KBM-7 (cell line): ENCODE measurements at places on chromosomes 7 and 10.
A peak's percentile ranks its signal among the peaks of the same experiment; 100 is the strongest.

DNA sequence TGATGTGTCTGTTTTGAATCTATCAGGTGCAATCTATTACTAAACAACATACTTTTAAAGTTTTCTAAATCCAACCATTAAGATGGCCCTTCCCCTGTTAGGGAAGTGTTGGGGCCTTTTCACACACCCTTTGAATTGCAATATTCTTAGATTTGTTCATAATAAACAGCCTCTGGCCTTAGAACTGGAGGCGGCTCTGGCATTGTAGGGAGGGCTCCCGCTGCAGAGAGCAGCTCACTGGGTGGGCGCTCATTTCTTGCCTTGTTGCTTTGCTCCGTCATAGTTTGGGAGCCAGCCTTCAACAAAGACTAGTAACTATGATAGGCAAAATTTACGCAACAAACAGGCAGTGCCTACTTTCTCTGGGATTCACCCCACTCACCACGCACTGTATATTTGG, 4.2 kb upstream of the HOXA10 start:
- no peak for DNase-seq

- DNase-seq = no peak
Observed at GRCh38 chr7:95952851-95953250, 180.5 kb downstream of the DYNC1I1 start.

DNA sequence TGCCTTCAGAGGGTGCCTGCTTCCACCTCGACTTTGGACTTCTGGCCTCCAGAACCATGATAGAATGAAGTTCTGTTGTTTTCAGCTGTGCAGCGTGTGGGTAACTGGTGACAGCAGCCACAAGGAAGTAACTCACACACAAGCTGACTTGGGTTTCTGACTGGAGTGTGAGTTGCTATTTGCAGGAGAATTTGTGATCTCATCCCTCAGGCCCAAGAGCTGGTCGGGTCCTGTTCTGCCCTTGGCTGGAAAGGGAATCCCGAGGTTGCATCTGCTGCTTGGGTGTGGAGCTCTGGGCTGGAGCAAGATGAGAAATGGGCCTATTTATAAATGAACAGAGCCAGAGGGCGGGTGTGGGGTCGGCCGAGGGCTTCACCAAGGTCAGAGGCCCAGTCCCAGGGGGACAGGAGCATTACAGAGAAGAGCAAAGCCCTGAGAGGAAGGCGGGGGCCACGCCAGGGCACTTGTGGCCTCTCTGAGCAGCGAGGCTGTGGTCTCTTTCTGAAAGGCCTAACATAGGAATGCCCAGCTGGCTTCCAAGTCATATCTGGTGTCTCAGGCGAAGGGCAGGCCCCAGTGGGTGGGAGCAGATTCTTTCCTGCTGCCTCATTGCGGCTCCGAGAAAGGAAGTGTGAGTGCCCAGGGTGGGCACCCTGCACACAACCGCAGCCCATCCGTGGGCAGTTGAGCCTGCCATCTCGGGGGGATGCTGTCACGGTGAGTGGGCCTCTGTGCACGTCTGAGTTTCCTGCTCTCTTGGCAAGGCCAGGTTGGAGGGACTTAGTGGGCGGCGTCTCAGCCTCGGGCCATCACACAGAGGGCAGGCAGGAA, 26.5 kb upstream of the C10orf71 start:
- DNase-seq = no peak

DNA sequence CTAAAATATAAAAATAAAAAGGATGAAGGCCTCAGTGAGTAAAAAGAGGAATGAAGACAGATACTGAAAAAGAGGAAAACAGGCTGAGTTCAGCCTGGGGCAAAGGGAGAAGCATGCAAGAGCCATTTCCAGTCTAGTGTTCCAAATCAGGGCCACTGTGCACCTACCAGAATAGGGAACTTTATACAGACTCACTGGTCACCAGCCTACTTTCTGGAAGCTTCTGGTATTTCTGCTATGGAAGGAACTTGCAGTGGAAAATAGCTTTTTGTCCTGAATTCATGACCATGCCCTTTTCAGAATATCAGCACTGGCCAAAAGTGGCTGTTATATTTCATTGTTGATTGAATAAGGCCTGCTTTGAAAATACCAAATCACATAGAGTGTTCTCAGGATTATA, 28.8 kb downstream of the ABRAXAS2 start:
- no peak for DNase-seq

DNA sequence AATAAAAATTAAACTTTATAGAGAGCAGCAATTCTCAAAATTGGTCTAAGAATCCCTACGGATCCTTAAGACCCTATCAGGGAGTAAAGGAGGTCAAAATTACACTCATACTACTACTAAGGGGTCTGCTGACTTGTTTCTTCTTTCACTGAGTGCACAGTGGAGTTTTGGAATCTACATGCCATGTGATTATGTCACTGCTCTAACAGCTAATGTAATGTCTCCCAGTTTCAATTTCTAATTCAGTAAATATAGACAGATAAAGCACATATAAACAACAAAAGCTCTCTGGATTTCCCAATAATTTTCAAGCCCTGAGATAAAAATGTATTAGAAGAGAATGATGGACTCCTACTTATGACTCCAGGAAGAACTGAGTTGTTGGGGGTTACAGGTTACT, 74.6 kb downstream of the WAPL start:
- DNase-seq = no peak

GRCh38 chr7:98565103-98565502, 52.0 kb upstream of the NPTX2 start:
- DNase-seq = no peak

DNA sequence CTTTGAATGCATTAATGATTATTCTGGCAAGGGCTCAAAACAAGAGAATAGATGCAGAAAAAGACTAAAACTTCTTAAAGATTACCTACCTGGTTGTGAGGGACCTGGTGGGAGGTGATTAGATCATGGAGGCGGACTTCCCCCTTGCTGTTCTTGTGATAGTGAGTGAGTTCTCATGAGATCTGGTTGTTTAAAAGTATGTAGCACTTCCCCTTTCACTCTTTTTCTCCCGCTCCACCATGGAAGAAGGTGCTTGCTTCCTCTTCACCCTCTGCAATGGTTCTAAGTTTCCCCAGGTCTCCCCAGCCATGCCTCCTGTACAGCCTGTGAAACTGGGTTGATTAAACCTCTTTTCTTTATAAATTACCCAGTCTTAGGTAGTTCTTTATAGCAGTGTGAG, 226.6 kb downstream of the ARHGAP12 start:
- peak; percentile 82 for DNase-seq

GRCh38 chr7:14850039-14850438, 52.5 kb downstream of the DGKB start:
- DNase-seq = peak; percentile 2

DNA sequence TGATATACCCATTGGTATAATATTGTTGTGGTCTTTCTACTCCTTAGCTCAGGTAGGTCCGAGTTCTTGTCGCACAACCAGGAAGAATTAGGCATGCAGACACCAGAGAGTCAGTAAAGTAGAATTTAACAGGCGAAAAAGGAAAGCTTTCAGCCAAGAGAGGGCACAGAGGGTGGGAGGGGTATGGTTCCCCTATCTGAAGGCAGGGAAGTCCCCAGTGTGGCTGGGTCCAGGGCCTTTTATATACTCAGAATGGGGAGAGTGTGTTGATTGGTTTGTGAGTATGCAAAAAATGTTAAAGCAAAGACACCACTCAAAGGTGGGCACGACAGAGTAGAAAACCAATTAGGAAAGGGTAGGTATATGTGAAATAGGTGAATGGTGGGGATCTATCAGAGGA, 53.9 kb downstream of the IMMP2L start:
- DNase-seq = no peak

DNA sequence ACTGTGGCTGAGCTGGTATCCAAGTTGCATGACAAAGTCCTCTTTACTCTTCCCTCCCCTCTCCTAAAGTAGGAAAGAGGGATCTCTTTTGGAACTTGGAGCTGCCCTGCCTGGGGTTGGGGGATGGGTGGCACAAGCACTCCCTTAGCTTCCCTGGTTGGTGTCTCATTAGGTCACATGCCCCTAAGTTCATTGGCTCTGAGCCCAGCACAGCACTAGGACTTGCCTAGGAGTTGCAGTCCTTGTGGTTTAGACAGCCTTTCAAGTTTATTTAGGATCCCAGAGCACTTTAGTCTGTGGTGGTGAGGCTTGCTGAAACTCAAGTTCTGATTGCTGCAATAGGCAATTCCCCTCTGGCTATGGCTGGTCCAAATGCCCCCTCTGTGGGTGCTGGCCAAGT, 281.4 kb downstream of the NXPH1 start:
- no peak for DNase-seq

- no peak for DNase-seq
Observed at GRCh38 chr7:24970676-24971075, 9.3 kb downstream of the OSBPL3 start.

- peak; percentile 77 for DNase-seq
Observed at GRCh38 chr10:87850742-87851205, 12.6 kb downstream of the KLLN start.

DNA sequence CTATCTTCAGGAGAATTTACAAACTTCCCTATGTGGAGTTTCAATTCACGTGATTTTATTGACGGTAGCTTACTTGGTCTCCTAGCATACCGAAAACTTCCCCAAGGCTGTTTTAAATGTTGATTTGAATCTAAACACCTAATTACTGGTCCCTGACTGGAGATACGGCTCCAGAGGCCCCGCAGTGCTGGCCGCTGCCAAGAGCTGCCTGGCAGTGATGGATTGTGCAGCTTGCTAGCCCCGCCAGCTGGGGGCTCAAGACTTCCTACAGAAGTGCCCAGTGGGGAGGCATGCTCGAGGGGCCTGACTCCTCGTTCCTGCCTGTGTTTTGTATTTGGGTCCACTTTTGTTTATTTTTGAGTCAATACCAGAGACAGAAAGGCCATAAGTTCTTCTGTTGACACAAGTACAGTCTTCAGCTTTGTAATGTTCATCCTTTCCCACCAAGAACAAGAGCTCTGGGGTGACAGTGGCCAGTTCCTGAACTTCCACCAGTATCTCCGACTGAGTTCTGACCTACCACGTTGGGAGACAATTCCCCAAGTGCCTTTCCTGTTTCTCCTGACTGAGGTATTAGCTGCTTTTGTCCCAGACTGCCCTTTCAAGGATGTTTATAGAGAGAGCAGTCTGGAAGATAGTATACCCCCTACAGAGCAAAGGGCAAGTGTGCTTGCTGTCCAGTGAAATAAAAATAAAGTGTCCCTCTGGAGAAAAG, 80.7 kb upstream of the CXCL12 start:
- DNase-seq = no peak

DNA sequence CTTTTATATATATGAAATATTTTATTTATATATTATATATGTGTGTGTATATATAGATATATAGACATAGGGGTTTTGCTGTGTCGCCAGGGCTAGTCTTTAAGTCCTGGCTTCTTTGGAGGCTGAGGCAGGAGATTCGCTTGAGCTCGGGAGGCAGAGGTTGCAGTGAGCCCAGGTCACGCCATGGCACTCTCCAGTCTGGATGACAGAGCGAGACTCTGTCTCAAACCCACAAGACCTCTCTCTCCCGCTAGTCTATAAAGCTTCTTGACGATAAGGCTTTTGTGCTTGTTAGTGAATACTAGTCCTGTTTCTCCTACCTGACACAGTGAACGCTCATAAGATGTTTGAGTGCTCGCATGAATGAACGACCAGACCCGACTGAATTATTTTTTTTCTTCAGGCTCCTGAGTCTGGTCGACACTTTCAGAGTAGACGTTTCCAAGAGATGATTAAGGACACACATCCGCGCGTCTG, 577 bp upstream of the DDX21 start:
- DNase-seq = no peak

DNA sequence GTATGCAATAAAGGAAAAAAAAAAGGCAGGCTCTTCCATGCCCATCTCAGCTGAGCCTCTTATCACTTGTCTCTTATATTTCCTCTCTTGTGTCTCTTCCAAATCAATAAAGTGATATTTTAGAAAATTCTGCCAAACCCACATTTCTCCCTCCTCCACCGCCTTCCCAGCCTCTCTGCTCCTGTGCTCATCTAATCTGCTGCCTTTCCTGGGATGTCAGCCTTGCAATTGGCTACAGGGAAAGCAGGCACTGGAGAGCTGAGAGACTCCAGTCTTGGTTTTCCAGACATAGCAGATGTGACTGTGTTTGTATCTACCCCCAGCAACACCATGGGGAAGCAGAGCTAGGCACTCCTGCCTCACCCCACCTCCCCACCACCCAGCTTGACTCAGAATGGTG, 298.4 kb downstream of the KCNMA1 start:
- DNase-seq = no peak

GRCh38 chr7:115689941-115690340, 340.6 kb downstream of the TFEC start:
- DNase-seq = no peak

- no peak for DNase-seq
Observed at GRCh38 chr7:101857358-101857811, 40.0 kb downstream of the CUX1 start.

DNA sequence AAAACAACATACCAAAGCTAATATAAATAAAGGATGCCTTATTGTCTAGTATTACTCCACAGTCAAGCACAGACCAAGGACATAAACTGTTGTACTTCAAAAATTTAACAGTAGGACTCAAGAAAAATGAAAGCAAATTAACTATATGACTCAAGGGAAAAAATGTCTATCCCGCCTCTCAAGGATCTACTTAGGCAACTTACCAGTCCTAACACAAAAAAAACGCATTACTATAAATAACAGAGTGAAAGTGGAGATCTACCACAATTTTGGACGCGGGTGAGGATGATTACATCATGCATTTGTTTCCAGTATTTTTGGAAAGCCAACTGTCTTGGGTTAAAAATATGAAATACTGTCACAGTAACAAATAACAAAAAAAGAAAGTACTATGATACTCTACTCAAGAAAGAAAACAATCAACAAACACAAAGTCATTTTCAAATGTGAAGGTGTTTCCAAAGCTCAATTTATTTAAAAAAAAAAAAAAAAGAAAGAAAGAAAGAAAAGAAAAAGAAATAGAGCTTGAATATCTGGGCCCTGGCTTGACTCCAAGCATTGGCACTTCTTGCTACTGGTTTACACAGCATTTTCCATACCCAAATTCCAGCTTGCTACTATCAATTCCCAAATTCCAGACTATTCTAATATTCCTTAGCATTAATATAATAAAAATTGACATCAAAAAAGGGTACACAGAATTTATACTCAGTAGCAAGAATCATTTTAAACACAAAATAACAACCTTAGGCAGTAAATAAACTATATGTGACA, 99.4 kb downstream of the RSU1 start:
- DNase-seq = no peak

DNA sequence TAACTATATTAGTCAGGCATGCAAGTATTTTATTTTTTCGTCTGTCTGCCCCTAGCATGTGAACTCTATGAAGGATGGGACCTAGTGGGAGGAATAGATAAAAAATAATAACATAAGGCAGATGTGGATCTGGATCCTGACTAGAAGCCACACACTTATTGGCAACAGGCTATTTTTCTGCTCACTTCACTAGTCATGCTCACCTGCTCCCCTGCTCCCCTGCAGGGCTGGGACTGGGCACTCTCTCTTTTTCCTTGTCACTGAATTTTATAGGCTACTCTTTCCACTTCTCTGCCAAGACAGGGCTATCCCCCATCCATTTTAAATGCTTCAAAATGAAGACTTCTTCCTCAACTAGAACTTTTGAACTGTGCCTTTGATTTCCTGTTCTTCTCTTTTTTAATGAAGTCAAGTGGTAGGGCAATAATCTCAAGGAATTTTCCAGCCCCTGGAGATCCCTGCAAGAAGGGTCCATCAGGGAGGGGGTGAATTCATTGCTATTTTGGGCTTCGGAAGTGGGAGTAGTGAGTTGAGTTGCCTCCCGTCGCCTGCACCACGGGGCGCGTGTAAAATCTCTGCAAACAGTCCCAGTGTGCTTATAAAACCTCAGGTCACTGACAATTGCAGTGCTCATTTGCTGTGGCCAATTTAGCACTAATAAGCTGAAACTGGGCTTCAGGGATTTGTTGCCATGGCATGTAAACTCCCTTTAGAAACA, 156.7 kb upstream of the NPVF start:
- no peak for DNase-seq
